ENCODE measurements at places on chromosomes 1 and 21.

GRCh38 chr1:206885341-206886060 is 11.7 kb upstream of the IL24 start:
- DNase-seq, result no peak

DNA sequence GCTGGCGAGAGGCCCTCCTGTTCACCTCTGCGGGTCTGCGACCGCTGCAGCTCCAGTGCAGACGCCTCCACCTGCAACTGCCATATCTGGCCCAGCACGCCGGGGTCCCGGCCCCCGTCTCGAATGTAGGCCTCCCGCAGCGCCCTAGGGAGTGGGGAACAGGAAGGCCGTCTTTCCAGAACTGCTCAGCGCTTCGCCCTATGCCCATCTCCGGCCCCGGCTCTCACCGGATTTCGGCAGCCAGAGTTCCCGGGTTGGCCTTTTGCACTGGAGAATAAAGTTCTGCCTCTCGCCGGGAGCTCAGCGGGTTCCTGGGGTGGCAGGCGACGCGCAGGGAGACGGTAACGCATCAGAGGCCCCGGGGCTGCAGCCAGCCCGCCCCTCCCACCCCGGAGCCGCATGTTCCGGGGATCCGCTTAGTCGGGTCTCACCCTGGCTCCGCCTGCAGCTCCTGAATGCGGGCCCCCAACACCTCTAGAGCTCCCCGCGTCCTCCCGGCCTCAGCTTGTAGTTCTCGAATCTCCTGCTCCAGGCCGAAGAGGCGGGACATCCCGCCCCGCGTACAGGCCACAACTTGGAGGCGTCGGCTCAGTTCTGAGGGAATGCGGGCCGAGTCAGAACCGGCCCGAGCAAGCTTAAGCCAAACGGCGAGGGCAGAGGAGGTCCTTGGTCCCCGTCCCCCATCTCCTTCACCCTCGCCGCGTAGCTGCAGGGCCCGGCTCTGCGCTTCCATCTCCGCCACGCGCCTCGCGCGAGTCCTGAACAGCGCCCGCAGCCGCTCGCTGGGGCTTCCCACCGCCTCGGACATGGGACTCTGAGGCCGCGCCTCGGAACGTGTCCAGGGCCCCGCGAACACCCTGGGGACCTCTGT is 1.1 kb downstream of the CCDC17 start:
- DNase-seq, result no peak

DNA sequence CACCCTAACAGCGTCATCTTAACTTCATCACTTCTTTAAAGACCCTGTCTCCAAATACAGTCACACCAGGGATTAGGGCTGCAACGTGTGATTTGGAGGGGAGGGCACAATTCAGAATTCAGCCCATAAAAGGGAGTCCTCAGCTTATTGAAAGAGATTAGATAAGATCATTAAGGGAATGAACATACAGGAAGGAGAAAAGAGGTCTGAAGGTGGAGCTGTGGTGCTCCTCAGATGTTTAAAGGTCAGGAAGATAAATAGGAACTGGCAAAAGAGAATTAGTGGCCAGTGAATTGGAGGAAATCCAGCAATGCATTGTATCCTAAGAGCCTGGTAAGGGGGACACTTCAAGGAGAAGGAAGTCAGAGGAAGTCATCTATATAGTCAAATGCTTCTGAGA is 113.5 kb downstream of the PROX1 start:
- DNase-seq, result no peak

- DNase-seq, result no peak
These were observed 62.1 kb downstream of the FAAP20 start for GRCh38 chr1:2132222-2133038.

- DNase-seq, result no peak
These were observed 72.9 kb downstream of the AGPAT3 start for GRCh38 chr21:43937891-43938309.

- no peak for DNase-seq
These were observed 22.6 kb upstream of the FCGR2A start for GRCh38 chr1:161482610-161483009.

GRCh38 chr1:206935491-206936067 is 10.7 kb downstream of the PIGR start:
- DNase-seq, result peak; percentile 42

DNA sequence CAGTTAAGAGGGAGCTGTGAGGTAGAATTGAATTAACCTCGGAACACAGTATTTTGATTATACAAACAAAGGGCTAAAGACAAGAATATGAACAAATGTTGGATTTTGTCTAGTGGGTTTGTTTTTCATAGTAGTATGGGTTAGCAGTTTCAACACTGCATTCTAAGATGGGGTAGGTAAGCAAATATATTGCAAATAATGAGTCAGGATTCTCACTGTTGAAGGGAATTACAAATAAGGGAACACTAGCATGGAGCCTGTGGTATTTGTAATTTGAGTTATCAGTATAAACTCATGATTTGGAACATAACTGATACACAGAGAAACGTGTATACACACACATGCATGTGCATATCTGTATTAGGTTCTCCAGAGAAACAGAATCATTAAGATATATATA is 44.5 kb downstream of the CD55 start:
- DNase-seq, result no peak

DNA sequence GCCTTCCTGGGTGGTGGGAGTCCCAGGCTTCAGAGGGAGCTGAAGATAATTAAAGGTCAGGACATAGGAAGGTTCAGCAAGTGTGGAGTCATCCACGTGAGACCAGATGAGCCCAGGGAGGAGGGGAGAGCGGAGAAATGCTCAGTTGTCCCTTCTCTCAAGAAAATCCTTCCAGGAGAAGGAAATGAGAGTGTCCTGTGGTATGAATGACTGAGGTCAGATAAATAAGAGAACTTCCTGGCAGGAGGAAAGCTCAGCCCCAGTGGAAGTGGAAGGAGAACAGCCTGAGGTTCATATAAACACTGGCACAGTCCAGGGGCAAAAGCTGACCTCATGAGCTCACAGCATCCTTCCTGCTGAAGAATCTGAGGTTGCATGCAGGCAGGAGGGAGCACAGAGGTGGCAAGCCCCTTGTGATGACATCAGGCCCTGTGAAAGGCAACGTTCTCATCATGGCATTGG is 97.6 kb downstream of the NAV1 start:
- DNase-seq, result no peak

DNA sequence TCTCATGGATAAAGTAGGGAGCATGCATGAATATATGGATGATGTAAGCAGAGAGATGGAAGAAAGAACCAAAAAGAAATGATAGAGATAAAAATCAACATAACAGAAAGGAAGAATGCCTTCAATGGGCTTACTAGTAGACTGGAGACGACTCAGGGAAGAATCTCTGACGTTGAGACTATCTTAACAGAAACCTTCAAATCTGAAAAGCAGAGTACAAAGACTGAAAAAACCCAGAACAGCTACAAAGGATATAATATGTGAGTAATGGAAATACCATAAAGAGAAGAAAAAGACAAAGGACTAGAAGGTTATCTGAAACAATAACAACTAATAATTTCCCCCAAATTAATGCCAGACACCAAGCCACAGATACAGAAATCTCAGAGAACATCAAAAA is 18.3 kb upstream of the SELP start:
- DNase-seq, result no peak

DNA sequence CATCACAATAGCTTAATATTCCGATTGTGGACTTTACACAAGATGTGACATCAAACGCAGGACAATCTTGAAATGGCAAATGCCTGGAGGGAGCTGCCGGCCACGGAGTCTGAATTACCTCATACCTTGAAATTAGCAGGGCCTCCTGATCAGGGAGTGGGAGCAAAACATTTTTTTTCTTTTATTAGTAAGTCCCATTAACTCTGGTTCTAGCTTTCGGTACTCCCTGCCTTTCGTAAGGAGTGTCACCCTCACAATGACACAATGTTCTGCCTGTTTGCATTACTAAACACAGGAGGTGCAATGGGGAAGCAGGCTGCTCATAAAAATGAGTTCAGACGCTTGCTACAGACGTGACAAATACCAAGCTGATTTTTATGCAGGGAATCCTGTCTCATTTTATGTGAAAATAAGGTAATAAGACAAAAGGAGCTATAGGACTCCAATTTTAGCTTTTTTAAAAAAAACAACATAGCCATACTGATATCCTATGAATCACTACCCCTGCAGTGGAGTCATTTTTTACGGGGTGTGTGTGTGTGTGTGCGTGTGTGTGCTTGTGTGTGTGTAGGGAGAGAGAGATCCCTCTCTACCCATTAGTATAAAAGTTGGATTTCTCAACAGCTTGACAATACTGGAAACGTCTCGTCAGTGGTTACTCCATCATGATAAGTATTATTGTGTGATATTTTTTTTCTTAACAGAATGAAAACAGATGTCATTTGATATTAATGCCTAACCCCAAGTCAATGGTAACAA is 205.1 kb upstream of the RUNX1 start:
- no peak for DNase-seq

DNA sequence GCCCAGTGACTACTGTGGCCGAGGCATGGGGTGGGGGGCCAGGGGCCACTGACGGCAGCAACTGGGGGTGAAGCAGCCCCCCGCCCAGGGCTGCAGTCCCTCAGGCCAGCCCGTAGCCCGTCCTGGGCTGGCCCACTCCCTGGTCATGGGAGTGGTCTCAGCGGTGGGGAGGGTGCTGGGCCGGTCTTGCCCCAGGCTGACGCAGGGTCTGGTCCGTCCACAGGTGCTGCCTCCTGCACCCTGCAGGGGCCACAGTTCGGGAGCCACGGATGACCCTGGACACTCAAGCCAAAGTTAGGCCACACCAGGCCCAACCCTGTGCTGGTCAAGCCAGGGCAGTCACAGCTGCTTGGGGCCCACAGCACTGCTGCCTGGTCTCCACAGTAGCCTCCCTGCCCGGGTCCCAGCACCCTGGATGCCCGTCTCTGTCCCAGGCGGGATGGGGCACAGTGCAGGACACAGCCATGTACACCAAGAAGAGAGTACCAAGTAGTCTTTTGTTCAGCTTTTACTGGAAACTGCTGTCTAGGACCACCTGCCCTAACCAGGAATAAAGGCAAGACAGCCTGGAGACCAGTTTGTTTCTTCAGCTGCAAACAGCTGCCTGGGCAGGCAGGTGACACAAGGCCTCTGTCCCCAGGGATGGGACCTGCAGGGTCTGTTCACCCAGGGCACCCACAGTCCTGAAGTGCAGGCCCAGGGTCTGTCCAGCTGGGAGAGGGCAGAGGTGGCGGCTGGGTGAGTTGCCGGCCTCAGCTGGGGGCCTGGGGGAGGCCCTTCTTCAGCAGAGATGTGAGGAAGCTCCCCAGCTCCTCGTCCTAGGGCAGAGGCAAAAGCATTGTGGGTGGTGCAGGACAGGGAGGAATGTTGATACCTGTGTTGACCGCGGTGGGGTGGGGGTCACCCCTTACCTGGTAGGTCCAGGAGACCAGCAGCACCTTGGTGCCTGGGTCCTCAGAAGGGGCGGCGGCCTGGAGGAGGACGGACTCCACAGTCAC is 3.0 kb downstream of the PUSL1 start:
- no peak for DNase-seq

GRCh38 chr1:152924191-152924590 is 15.8 kb downstream of the IVL start:
- DNase-seq, result no peak

DNA sequence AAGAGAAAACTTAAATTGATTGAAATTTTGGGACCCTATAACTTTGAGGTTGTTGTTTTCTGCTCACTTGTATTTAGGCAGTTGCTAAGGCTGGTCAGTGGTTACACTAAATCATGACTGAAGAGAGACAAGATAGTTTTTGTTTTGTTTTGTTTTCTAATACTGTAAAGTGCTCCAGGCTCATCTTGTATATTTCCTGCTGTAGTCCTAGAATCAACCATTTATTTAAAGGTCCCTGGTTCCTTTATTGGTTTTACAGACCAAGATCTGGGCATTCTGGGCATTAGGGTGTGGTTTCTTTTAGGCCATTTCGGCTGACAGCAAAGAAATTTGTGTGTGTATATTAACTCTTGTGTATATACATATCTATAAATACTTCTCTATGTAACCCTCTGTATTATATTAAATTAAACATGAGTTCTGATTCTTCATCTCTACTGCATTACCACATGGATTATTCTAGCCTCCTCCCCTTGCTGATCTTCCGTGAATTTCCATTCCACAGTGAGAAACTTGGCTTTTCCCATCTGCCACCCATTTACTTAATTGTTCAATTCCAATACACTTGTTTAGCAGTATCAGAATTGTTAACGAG is 15.0 kb downstream of the SNX27 start:
- DNase-seq, result no peak

Measured in stimulated activated CD4-positive, alpha-beta T cell treated with anti-CD3 and anti-CD28 coated beads, Interleukin-15, amount 100 ng/mL, for 48 hours (primary cell).